ACHN (cell line): ENCODE measurements at places on chromosomes 1 and 21.

- no peak for DNase-seq
Measured at GRCh38 chr1:78053498-78053897, 7.7 kb downstream of the GIPC2 start.

GRCh38 chr1:156389311-156389710 lies 20.3 kb downstream of the RHBG start:
- no peak for DNase-seq

- no peak for DNase-seq
Measured at GRCh38 chr1:87880098-87880760, 551.5 kb downstream of the LMO4 start.

GRCh38 chr1:163672976-163673758 lies 351.4 kb downstream of the NUF2 start:
- no peak for DNase-seq

DNA sequence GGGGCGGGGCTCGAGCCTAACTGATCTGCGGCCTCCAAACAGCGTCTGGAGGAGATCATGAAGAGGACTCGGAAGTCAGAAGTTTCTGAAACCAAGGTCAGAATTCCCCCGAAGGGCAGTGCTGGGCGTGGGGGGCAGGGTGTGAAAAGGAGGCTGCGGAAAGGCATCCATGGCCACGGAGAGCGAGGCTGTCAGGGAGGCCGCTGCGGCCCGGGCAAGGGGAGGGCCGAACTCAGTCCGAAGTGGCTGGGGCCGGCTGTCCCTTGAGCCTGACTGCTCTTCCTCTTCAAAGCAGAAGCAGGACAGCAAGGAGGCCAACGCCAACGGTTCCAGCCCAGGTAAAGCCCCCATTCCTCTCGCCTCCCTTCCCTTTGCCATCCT lies 23.2 kb downstream of the MAP7D1 start:
- DNase-seq: no peak

DNA sequence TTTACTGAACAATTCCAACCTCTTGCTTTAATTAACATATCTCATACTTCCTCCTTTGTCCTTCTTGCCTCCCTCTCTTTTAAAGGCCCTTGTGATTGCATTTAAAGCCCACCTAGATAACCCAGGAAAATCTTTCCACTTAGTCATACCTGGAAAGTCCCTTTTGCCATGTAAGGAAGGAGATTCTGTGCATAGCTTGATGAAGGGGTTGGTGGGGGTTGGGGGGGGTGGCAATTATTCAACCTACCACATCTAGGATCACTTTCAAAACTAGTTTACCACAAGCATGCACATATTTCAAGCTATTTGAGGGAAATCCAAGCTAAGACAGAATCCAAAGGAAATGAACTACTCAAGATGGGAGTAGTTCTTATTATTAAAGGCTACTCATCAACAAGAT lies 249.1 kb upstream of the PTBP2 start:
- DNase-seq: no peak

- DNase-seq: no peak
Measured at GRCh38 chr1:4634156-4634792, 20.1 kb upstream of the AJAP1 start.

GRCh38 chr1:184270556-184270955 lies 116.3 kb upstream of the C1orf21 start:
- DNase-seq: no peak

- DNase-seq: no peak
Measured at GRCh38 chr1:176551146-176551545, 88.2 kb downstream of the PAPPA2 start.

- DNase-seq: no peak
Measured at GRCh38 chr1:8871539-8871935, 6.9 kb downstream of the ENO1 start.

DNA sequence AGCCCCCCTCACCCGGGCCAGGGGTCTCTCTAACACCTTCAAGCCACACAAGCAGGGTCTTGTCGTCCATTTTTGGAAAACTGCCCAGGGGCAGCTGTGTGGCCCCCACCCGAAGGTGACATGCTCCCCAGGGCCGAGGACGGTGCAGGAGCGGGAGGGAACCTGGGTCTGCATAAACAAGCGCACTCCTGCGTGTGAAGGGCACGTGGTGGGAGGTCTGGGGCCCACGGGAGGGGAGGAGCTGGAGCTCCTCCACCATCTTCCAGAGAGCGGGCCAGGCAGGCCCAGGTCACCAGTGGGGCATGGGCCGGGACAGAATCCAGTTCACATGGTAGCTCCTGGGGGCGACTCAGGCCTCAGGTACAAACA lies 16.5 kb downstream of the CFAP74 start:
- no peak for DNase-seq

GRCh38 chr1:43058545-43059360 lies 100.1 kb upstream of the SLC2A1 start:
- DNase-seq: no peak

DNA sequence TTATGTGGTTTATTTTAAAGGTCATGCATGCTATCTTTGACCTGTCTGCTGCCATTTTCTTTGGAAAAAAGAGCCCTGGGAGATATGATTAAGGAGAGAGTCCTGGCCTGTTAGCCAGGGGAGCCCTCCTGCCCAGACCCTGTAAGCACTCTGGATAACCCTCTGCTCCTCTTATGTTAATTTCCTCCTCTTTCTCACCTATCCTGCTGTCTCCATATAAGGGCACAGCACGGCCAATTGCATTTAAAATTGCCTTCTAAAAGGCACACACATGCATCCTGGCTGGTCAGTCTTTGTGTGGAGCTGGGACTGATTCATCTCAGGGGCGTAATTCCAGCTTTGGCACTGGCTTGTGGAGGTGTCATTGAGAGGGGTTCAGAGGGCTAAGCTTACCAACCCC lies 158.9 kb downstream of the ST6GALNAC5 start:
- no peak for DNase-seq

GRCh38 chr1:243420946-243421685 lies 165.3 kb downstream of the SDCCAG8 start:
- DNase-seq: no peak
